ENCODE measurements at places on chromosomes 3 and 15.

DNA sequence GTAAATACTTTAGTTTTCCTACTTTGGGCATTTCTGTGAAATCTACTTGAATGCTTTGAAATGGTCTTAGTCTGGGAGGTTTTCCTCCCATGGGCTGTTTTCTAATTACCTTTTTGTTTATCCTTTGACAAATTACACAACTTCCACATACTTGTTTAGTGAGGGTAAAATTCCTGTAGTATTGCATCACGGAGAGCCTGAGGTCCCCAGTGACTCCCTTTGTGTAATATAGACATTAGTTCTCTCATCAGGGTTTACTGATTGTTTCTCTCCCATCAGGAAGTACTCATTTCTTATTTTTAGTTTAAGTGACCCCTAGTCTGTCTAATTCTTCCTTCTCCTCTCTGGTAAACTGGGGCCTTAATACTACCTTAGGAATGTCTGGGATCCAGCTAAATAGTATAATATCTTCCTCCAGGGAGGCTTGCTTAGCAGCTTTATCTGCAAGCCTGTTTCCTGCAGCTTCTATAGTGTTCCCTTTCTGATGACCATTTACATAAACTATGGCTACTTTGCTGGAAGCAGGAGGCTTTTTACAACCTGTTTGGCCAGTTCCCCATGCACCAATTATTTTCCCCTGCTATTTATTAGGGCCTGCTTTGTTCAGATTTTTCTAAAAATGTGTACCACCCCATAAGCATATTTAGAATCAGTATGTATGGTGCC is 87.2 kb upstream of the XCR1 start:
- peak; percentile 5 for DNase-seq

- no peak for DNase-seq
Measured at GRCh38 chr15:65337436-65338070, 33.1 kb downstream of the RNU5B-1 start.

- no peak for DNase-seq
Measured at GRCh38 chr3:186534113-186534669, 10.0 kb downstream of the CRYGS start.

GRCh38 chr15:69493406-69493805 is 40.8 kb downstream of the RPLP1 start:
- DNase-seq, result no peak

GRCh38 chr15:63920504-63921175 is 86.9 kb upstream of the HERC1 start:
- DNase-seq, result no peak

DNA sequence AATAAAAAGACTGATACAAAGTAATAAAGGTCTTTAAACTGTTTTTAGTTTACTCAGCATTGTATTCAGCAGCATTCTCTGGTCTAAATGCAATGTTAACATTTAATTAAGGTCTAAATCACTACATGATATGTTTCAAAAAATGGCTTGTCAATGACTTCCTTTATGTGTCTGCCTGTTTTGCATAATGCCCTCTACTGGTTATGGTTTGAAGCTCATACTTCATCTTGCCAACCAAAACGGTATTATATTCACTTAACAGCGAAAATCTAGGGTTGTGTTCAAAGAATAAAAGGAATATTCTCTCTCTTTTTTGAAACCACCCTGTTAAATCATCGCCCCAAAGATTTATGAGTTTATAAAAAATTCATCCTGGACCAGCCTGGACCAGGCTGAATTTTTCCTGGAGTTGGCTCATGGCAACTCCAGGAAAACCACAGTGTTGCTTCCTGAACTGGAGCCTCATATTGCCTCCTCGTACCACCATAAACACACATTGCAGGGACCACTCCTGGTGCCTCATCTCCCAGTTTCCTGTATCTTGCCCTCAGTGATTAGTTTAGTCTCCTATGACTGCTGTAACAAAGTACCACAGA is 6.7 kb upstream of the NCEH1 start:
- DNase-seq, result no peak

GRCh38 chr3:70386043-70386442 is 73.6 kb upstream of the MDFIC2 start:
- no peak for DNase-seq

- no peak for DNase-seq
Measured at GRCh38 chr3:161414907-161415306, 43.6 kb upstream of the SPTSSB start.

- DNase-seq, result no peak
Measured at GRCh38 chr3:177557548-177557947, 360.3 kb upstream of the TBL1XR1 start.

DNA sequence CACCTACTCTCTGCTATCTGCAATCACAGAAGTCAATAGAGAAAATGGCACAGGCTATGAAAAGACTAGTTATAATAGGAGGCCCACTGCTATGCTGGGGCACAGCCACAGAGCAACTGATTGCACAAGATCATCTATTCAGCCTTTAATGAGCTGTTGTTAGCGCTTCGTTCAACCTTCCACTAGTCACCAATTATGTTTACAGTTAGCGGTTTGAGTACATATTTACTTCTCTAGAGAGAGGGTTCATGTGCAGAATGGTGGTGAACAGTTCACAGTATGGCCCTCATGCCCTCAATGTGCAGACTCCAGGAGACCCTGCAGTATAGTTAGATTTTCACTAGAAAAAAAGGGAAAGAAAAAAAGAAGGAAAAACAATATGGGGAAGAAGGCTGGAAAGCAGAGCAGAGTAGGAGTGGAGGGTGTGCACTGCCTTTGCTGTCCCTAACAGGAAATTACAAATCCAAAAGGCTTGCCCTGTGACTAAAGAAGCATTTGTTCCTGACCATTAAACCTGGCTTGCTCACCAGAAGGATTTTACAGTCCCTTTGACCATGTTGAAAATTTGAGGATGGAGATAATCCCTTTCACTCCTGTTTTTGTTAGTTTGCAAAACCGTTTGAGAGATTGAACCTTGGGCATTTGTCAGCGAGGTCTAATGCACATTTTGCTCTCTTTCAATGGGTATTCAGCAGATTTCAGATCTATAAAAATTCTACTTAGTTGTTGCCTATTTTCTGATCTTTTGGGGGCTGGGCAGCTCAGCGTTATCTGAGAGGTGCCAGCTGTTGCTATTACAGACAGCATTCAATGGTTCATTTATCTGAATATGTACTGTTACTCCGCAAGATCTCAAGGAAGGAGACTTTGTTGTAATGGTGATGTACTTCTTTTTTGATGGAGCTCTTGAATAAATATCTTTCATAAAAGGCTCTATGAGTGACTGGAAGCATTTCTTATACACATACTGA is 296.1 kb downstream of the LSAMP start:
- no peak for DNase-seq

Data from iPS DF 6.9 (cell line).